Muscle of back (tissue), 13 donors: ENCODE measurements at places on chromosomes 12 and 14. TPM values are rescaled to one million over a fixed set of nuclear protein-coding genes. Genes with fewer than 3 reads are reported as not detected.

Gene P2RX7
- 1.2 TPM for polyA plus RNA-seq

Gene PTPRQ
- polyA plus RNA-seq: 1.1 TPM

Gene KRT72
- polyA plus RNA-seq: not detected

DNA sequence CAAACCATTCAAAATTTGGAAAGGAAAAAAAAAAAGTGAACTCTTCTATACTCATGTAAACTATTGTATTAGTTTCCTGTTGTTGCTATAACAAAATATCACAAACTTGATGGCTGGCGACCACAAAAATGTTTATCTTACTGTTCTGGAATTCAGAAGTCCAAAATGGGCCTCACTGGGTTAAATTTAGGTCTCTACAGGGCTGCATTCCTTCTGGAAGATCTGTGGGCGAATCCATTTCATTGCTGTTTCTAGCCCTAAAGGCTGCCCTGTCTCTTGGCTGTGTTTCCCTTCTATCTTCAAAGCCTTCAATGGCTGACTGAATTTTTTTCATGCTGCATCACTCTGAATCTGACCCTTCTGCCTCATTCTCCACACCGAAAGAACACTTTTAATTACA, 105.1 kb upstream of the NAV3 start:
- no peak for DNase-seq

- no peak for DNase-seq
These were observed 474.3 kb downstream of the VRK1 start for GRCh38 chr14:97271451-97271960.

GRCh38 chr14:74867673-74868072, 8.3 kb downstream of the PROX2 start:
- DNase-seq: no peak

GRCh38 chr12:109763201-109763841, 49.7 kb downstream of the FAM222A start:
- DNase-seq: peak; percentile 9
